GF-D8 (cell line): ENCODE measurements at places on chromosomes 3 and 15.

DNA sequence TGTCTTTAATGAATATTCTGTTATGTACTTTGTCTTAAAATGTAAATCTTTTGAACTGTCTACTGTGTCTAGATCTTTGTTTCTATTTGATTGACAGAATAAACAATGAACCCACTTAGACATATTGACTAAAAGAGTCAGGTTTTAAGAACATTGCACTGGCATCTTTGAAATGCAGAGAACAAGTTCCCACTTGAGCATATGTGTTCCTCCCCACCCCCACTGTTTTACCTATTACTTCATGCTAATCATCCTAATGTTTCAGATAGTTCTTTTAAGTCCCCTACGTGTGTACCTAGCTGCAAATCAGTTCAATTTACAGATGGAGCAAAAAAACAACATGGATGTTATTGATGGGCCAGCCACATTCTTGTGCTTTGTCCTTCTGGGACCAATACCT is 11.7 kb upstream of the TCF12 start:
- no peak for DNase-seq

DNA sequence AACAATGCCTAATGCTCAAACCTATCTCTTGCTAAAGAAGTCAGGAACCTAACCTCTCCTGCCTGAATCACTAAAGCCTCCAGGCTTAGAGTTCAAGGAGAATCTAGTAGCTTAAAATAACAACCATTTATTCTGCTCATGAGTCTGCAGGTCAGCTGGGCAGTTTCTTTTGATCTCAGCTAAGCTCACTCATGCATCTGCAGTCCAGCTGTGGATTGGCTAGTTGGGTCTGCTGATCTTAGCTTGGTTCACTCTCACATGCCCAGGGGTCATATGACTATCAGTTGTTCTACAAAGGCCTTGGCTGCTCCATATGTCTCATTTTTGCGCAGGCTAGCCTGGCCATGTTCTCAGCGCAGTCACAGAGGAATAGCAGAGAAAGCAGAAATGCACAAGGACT is 109.2 kb upstream of the STT3B start:
- no peak for DNase-seq

- no peak for DNase-seq
These were observed 316.2 kb upstream of the THRB start for GRCh38 chr3:24810881-24811280.

DNA sequence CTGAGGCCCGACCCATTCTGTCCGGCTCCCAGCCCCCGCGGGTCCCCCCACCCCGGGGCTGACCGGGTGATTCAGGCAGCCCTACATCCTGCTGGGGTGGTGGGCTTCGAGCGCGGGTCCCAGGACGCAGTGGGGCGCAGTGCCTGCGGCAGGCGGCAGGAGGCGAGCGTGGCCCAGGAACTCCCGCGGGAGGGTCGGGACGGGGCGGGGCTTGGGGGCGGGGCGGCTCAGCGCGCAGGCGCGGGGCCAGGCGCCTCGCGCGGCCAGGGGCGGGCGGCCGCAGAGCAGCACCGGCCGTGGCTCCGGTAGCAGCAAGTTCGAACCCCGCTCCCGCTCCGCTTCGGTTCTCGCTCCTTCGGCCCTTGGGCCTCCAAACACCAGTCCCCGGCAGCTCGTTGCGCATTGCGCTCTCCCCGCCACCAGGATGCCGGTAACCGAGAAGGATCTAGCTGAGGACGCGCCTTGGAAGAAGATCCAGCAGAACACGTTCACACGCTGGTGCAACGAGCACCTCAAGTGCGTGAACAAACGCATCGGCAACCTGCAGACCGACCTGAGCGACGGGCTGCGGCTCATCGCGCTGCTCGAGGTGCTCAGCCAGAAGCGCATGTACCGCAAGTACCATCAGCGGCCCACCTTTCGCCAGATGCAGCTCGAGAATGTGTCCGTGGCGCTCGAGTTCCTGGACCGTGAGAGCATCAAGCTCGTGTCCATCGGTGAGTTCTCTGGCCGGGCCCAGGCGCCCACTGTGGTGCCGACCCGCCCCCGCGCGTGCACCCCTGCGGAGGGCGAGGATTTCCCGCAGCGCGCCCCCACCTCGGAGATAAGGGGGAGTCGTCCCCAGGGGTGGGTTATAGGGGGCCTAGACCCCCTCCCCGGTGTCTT is at the start of gene FLNB:
FLNB (plus strand) TSS at position 282 of the 885 bp plus-strand sequence; CDS start at position 425, 143 bp downstream.
- no peak for DNase-seq

DNA sequence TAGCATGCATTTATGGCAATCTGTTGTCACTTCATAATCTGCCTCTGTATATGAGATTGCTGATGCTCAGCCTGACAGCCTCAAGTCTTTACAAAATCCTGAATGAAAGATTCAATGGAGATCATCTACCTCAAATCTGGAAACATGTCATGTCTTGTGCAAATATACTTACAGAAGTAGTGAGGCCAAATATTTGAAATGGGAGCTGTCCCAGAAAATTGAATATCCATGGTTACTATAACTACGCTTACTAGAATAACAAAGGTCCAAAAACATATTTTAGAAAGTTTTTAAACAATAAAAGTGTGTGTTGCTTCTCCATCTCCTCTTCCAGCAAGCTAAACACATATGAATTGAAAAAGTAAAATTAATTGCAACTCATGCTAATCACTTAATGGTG is 133.2 kb upstream of the DPH6 start:
- DNase-seq: no peak

DNA sequence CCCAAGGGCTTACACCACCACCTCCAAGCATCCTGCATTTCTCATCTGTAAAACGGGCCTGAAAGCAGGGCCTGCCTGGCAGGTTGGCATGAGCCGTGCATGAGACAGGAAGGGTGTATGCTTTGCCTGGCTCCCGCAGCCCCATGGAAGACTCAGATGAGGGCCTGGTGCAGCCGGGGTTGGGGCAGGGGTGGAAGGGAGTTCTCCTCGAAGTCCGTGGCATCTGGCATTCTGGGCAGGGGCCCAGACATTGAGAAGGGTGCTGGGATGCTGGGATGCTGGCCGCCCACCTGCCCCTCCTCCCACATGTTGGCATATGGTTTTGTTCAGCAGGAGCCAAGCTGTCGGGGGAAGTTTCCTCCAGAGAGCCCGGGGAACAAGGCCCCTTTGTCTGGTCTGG is 13.0 kb upstream of the FBLN2 start:
- no peak for DNase-seq

DNA sequence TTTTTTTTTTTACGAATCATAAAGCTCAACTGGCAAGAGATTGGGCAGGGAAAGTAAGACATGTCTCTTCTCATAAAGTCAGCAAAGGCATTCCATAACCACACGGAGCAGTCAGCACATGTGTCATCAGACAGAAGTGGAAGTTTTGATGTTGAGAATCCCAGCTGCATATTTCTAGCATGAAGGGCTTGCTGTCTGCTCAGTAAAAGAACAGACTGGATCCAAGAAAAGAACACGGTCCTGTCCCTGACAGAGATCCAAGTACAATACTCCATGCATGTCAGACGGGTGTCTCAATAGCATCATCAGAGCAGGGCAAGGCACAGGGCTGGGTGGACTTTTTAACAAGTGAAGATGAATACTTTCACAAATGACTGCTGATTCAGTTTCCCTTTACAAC is 38.2 kb downstream of the ABI3BP start:
- DNase-seq: no peak

GRCh38 chr3:861721-862120 is 231.1 kb upstream of the CNTN6 start:
- no peak for DNase-seq

- DNase-seq: no peak
These were observed 308.2 kb downstream of the CTNNB1 start for GRCh38 chr3:41507336-41508062.

DNA sequence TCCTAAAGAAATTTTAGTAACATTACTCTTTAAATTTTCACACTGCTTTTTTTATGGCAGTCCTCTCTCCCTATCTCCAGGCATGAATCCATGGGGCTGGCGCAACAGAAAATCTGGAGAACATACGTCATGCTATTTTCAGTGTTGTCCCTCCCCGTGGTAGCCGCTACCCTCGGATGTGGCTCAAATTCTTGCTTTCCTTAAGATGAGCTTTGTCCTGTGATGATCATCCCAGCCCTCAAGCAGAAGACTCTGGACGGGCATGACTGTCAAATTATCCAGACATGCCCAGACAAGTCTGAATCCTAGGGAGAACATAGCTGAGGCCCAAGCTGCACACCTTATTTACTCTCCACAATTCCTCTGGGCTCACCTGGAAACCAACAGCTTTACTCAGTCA is 49.1 kb downstream of the FMN1 start:
- DNase-seq: no peak

DNA sequence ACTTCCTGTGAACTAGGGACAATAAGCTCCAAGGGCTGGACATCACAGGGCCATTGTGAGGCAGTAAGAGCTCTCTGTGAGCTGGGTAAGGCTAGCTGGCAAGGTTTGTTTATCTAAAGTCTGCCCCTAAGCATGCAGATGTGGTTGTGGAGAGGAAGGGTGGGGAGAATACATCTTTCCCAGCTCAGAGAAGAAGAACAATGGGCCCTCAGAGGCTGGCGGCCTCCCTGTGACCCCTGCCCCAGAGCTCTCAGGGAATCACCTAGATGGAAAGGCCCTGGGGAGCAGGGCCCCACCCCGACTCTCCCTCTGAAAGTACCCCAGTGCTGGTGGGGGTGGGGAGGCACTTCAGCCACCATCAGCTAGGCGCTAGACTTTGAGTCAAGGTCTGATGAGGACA is 4.3 kb upstream of the AP3B2 start:
- no peak for DNase-seq

- no peak for DNase-seq
These were observed 1.6 kb downstream of the EIF4E3 start for GRCh38 chr3:71723452-71724170.

DNA sequence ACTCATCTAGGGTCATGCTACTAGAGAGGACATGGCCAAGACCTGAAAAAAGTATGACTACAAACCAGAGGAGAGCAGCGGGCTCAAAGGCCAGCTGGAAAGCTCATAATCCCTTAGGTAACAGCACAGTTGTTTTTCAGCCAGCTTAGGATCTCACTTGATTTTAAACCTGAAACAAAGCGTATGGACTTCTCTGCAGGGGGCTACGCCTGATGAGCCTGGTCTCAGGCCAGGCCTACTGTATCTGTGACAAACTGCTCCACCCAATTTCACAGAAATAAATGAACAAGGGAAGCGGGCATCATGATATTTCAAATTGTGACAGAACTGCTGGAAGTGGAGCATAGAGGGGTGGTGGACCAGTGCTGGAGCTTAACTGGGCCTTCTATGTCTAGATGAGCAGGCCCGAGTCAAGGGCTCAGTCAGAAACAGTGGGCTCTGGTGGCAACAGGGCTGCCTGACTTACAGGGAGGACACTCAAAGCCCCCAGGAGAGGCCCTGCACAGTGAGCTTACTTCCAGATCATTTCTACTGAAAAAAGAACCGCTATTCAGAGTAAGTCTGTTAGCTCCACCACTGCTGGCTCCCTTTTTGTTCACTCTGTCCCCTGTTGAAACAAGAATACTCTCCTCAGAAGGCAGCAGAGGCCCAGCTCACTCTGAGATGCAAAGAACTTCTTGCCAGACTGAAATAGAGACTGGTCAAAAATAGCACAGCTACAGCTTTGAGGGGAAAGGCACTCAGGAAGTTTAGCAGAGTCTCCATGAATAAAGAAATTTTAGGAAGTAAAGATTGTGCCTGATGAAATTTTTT is 47.0 kb downstream of the LRIG1 start:
- DNase-seq: no peak

- DNase-seq: no peak
These were observed 209.6 kb upstream of the PLSCR5 start for GRCh38 chr3:146814601-146815315.

DNA sequence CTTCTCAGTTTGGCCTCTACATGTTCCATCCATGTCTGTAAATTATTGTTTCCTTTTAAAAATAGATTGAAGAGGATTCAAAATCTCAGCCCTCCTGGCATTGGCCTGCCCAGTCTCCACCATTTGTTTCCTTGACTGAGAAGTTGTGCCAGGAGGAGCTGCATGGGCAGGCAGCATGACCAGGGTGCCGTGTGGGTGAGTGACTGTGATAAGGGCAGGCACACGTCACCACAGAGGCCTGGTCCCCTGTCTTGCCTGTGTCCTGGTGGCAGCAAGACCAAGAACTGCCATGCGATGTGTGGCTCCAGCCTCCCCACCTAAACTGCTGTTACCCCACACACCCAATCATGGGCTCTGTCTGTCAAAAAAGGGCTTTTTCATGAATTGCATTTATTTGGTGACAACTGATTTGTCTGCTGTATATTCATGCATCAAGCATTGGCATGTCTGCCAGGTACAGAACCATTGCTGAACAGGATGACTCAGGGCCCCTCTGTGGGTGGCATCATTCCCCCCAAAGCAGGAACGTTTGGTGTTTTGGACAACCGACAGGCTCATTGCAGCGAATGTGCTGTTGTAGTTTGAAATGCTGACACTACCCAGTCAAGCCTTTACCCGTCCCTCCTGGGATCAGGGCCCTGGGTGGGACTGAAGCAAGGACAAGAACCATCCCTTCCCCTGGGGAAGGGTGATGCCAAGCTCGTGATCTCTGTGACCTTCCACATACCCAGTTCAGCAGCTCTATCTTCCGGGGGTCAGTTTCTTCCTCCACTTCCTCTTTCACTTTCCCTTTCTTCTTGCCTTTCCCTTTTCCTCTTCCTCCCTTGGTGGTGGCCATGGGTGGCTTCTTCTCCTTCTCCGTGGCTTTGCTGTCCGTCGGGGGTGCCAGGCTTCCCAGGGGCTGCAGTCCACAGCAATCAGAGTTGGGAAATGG is 51.6 kb downstream of the TRPM1 start:
- DNase-seq: no peak

- no peak for DNase-seq
These were observed 1.2 kb downstream of the C3orf85 start for GRCh38 chr3:109137761-109138160.

DNA sequence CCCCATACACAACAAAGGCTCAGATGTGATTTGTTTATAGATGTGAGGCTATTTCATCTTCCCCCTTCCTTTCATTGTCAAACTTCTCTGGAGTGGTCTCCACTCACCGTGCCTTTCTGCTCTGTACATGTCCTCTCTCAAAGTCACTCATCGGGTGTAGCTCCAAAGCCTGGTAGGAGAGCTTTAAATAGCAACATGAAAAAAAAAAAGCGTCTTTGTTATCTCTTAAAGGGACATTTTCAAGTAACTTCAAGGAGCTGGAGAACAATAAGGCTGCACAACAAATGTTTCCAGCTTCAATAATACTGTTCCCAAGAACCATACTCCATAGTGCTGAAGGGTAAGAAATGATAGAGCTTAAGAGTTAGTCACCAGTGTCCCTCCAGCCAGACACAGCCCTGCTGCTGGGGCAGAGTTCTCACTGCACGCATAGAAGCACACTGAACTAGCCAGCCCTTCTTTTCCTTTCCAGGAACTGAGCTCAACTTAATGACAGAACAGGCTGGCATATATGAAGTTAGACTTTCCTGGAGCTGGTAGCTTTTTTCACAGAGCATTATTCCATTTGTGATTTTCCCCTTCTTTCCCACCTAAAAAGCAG is 8.1 kb downstream of the FBXO40 start:
- no peak for DNase-seq

GRCh38 chr15:61639491-61639890 is 410.4 kb upstream of the RORA start:
- DNase-seq: no peak

GRCh38 chr15:40550341-40551037 is 14.4 kb downstream of the CCDC32 start:
- DNase-seq: no peak
